ENCODE measurements at places on chromosomes 5 and 9.

DNA sequence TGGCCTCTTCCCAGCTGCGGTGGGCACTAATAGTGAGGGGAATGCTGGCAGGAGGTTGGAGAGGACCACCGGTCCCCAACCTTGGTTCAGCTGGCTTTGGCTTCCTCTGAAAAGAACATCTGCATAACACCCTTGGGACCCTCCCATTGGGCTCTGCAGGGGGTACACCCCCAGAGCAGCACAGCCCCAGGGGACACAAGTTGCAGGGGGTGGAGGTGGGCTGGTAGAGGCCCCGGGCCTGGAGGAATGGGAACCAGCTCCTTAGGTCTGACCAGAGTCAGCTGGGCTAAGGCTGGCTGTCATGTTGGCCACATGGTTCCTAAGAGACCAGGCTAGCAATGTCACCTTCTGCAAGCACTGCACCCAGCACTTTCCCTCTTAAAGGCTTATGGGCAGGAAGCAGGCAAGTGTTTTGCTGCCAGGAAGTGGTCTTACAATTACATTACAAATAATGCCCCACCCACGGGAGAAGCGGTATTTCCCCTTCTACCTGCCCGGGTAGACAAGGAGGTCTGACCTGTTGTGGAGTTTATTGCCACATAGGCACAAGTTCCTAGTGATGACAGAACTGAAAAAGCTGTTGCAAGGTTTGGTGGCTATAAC lies 18.1 kb downstream of the GCNT4 start:
- DNase-seq = no peak

GRCh38 chr9:112104901-112105300 lies 70.2 kb downstream of the SUSD1 start:
- DNase-seq = no peak

DNA sequence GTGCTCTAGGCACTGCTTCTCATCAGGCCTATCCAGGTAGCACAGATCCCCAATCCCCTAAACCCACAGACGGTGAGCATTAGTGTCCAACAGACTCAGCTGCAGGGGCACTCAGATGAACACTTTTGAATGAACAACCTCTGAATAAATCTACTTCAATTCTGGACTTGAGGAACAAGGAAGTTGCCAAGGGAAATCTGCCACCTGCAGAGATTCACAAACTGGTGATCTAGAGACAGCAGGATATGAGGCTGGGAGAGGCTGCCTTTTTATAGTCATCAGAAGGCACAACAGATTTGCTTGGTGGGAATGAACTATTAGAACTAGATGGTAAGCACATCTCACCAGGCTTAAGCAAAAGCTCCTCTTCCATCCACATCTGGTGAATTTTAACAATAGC lies 7.0 kb upstream of the HK3 start:
- DNase-seq = no peak

DNA sequence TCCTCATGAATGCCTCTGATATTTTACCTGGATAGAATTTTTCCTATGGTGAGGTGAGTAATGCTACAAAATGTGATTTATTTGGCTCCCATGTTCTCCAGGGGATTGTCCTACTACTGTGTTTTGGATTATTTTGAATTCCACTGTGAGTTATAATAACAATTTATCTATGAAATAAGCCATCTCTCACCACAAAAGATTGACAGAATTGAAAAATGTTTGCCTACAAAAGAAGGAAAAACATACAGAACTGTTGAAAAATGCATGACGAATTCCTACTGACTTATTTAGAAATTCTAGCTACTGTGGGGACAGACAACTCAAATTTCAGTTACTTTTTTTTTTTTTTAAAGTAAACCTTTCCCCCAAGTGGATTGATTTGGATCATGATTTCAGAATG lies 463.7 kb upstream of the GRIN3A start:
- DNase-seq = no peak

GRCh38 chr9:1184146-1184545 lies 134.0 kb downstream of the DMRT2 start:
- no peak for DNase-seq

DNA sequence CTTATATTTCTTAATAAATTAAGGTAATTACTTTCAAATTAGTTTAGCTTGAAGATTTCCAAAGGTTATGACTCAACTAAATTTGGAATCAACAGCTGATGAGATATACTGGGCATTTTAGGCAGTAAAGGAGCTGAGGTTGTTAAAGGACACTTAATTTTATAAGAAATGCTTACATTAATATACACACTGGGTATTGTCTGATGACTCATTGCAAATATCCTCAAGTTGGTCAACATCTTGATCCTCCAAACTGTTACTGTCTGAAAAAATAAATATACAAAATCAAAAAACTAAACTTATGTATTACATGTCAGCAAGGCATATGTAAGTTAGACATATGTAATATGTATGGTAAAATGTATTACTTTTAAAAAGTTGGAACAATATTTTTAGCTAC lies 3.4 kb downstream of the GFM2 start:
- DNase-seq = no peak

GRCh38 chr9:129078691-129079503 lies 2.0 kb upstream of the DOLPP1 start:
- no peak for DNase-seq

- no peak for DNase-seq
These were observed 50.9 kb downstream of the ANXA2R start for GRCh38 chr5:42989190-42989589.

- no peak for DNase-seq
These were observed 5.1 kb downstream of the CDO1 start for GRCh38 chr5:115811406-115811805.

DNA sequence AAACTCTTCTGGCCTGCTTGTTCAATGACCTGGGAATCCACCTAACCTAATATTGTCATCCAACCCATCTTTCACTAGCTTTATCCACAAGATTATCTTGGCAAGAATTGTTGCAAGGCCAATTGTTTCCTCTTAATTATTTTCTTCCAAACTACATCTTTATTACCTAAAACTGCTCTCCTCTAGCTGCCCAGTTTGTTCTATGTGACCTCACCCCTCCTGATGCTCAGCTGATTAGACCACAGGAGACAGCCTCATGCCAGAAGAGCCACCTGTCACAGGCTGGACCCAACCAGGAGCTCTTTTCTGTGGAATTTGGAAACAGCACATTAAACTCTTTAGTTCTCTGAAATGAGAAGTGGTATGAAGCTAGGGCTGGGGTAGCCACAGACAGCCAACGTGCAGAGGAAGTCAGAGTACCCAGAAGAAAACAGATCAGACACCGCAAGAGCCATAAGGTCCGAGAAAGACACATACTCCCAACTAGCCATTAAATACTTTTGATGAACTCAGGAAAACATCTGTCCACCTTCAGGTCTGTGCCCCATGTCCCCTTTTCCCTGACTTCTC lies 12.0 kb downstream of the SAXO1 start:
- DNase-seq = no peak

DNA sequence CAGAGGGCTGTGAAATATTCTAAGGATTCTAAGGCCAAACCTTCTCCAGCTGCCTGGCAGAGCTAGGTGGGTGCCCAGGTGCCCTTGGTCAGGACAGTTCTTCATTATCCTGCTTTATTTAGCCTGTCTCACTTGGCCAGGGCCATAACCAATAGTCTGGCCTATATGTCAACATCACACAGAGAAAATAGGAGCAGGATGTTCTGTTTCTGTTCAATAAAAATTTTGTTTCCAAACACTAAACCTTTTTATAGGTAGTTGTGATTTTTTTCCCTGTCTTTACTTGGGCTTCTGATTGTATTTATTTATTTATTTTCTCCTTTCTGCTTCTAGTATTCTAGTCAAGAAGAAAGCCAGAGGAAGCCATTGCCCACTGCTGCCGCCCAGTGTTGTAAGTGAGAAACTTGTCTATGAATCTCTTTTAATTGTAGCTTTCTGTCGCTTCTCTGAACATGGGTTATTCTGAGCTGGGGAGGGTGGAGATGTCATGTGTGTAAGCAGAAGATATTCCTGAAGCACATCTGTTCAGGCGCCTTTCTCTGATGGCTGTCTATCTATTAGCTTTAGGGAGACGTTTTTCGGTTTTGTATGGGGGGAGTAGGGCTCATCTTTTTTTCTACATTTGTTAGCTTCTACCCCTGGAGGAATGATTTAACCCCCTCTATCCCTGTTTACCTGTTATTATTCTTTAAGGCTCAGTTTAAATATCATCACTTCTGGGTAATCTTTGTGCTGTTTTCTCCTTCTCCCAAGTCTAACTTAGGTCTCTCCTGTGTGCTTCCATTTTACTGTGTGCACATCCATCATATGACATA lies 97.1 kb downstream of the UNC13B start:
- peak; percentile 27 for DNase-seq

DNA sequence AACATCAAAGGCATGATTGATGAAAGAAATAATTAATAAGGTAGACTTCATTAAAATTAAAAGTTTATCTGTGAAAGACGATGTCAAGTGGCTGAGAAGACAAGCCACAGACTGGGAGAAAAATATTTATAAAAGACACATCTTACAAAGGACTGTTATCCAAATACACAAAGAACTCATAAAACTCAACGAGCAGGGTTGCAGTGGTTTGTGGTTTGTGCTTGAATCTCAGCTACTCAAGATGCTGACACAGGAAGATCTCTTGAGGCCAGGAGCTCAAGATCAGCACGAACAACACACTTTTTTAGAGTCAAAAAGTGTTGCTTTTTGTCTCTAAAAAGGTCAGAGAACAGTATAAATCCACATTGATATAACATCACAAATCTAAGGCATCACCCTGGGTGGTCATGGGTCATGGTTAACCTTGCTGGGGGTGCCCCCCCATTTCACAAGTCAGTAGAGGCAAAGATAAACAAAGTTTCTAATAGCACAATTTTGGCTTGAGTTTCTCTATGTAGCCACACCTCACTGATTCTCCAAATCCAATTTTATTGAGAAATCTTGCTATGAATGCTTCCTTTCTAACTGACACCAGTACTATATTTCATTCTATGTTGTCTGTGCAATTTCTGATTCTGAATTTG lies 342.9 kb upstream of the RPS23 start:
- DNase-seq = no peak

- no peak for DNase-seq
These were observed 4.9 kb downstream of the TMEM171 start for GRCh38 chr5:73125289-73125688.

GRCh38 chr5:104763216-104763615 lies 1200.6 kb upstream of the NUDT12 start:
- no peak for DNase-seq

DNA sequence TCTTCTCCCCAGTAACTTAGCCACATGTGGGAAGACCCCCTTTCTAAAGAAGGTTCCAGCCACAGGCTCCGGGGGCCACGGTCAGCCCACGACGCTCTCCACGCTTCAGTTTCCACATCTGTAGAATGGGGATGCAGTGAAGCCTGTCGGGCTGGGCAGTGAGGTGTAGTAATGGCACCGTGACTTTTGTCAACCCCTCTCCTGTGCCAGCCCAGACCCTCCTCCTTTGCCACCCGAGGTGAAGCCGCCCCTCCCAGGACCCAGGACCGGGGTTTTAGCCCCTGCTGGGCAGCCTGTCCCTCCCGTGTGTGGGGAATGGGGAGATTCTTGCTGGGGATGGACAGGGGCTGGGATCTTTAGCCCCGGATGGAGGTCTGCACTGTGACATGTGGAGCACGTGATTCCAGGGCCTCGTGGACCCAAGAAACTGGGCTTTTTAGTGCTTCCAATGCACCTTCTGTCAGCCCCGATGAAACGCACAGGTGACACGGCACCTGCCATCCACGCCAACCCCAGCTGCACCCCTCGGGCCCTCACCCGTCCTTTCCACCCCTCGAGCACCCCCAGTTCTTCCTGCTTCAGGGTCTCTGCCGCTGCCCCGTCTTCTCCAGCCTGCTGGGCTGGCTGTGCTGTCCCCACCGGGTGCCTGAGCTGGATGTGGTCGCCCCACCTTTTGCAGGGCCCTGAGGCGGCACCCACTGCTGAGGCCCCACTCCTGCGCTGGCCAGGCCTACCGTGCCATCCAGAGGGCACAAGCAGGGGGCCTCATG lies 13.4 kb upstream of the RNU6ATAC start:
- DNase-seq = no peak

DNA sequence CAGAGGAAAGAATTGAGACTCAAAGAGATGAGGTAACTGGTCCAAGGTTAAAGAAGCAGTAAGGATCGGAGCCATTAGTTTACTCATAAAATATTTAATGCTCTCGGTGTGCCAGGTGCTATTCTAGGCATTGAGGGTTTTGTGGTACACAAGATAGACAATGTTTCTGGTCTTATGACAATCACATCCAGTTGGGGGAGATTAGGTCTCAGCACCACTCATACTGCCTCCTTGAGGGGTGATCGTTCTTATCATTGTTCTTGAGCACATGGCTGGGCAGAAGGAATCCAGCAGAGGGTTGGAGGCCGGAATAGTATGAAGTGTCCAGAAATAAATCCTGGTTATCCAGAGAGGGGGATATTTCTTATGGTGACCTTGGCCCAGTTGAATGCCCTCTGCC lies 40.7 kb upstream of the LCP2 start:
- DNase-seq = no peak

DNA sequence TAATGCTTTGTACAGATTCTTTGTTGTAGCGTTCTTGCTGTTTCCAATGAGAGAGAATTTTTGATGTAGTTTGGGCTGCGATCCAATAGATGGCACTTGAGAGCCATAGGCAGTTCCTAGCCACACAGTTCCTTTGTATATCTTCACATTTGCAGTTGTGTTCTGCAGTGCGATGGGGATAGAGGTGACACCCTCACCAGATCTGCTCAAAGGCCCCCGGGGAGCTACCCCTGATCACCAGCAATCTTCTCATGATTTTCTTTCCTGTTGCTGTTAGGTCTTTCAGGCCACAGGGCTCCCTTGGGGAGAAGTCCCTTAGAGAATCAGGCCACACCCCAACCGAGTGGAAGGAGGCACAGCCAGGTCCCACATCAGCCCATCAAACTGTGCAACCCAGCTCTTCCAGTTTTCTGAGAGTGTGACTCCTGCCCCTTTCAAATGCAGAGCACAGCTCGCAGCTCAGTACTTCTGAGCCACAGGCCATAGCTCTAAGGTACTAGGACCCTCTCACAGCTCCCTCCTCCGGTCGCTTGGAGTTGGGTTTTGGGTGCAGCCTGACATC lies 353.7 kb downstream of the SLCO4C1 start:
- DNase-seq = no peak

DNA sequence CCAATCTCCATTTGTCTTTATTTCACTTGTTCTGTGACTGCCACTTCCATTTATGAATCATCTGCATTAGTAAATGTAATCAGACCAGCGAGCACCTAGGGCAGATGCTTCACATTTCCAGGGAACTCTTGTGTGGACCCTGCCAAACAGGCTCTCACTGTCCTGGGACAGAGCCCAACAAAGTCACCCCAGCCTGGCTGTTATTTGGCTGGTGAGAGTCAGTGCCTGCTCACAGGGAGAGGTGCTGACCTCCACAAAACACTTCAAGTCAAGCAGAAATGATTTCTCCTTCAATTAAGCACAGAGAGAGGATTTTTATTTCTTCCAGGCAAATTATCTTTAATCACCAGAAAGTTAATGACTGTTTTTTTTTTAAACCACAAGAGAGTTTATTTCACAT lies 568.0 kb downstream of the MTRR start:
- no peak for DNase-seq
